ENCODE measurements at places on chromosomes 16 and 17. TPM values are rescaled to one million over a fixed set of nuclear protein-coding genes. Genes with fewer than 3 reads are reported as not detected.

The ALDH3A1 gene
- not detected for polyA plus RNA-seq

The GNAO1 gene
- not detected for polyA plus RNA-seq

The SLC35B1 gene
- 53.3 TPM for polyA plus RNA-seq

GRCh38 chr17:82120148-82120547 lies 22.1 kb upstream of the FASN start:
- no peaks in the 10 kb centered on the region for H3K4me1 ChIP-seq
- H3K27me3 ChIP-seq = no peaks in the 10 kb centered on the region
- DNase-seq = no peak
- H3K27ac ChIP-seq = no peak overlapping the region

DNA sequence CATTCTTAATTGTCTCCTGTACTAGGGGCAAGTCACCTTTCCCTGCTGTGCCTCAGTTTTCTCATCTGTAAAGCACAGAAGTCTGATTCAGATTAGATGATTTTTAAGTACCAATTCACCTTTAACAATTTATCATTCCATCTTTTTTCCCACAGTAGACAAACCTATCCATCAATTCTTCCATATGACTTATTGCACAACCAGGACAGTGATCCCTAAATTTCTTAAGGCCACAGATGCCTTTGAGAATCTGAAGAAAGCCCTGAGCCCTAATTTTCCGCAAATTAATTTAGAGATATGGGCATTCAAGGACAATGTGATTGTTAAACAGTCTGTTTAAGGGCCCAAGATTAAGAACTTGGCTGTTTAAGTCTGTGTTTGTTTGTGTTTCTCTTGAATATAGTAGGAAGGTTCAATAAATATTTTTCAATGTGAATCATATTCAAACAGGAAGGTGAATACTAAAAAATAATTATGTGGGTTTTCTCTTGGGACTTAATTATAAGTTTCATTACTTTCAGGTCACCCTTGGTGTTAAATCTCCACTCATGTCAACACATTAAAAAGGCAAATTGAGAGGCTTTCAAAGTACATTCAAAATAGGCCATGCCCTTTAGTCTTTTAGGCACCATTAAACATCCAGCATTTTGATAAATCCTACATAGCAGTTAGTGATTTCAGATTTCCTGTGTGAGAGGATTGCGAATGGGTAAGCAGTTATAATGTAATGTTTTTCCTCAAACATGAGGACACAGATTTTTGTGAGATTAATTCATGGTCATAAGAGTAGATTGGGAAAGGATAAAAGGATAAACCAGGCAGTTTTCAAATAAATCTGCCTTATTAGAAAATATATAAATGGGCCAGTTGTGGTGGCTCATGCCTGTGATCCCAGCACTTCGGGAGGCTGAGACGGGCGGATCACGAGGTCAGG lies 34.9 kb upstream of the MMD start:
- no peaks in the 10 kb centered on the region for H3K36me3 ChIP-seq
- no peak overlapping the region for H3K4me3 ChIP-seq
- H3K4me1 ChIP-seq = no peaks in the 10 kb centered on the region
- H3K27me3 ChIP-seq = peaks cover 8% of the 10 kb centered on the region

- H3K4me3 ChIP-seq = peak overlapping the region; percentile 60
- peaks cover 6% of the 10 kb centered on the region for H3K27me3 ChIP-seq
- no peak overlapping the region for H3K27ac ChIP-seq
- no peaks in the 10 kb centered on the region for H3K4me1 ChIP-seq
- H3K36me3 ChIP-seq = no peaks in the 10 kb centered on the region
Measured at GRCh38 chr17:58531122-58531521, 16.7 kb upstream of the MTMR4 start.
